HepG2 (cell line): ENCODE measurements at places on chromosomes 2 and 18.

DNA sequence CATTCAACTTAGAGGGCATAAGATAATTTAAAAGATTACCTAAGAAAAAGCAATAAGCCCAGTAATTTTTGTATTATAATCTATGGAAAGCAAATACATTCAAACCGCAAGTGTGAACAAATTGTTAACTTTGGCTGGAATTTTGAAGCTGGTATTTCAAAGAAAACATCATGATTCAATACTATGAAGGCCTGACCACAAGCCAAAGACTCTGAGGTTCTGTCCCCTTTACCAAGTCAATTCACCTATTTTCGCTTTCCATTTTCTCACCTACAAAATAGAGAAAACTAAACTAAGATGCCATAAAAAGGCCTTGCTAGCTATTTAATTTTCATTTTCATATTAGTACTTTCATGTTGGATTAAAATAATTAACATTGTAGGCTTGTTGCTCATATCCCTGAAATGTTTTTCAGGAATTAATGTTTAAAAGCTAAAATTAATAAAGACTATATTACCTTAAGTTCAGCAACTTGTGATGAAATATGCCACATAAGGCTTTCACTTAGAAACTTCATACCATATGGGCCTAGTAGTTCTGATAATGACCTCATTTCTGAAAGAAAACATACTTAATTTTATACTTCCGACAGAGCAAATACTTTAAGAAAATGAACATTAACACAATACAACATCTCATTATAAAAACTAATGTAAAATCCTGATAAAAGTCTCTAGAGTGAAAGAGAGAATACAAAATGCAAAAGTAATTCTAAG is 85.7 kb upstream of the FRZB start:
- DNase-seq = no peak

DNA sequence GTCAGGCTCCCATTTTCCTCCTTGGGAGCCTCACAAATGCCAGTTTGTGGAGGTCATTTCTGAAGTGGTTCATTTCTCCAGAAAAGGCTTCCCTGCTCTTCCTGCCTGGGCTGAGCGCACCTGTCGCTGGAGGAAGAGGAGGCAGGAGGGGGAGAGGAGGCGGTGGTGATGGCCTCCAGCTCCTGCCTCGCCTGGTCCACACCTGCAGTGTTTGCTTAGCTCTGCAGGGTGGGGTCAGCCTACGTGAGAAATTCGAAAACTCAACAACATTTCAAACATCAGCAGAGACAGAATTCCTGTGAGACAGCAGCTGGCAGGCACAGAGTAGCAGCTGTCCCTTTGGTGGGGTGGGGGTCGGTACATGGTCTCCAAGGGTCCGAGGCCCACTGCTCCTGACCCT is 7.9 kb downstream of the IMPA2 start:
- no peak for DNase-seq

GRCh38 chr2:155518094-155518493 is 814.4 kb downstream of the NR4A2 start:
- no peak for DNase-seq

- no peak for DNase-seq
These were observed 45.0 kb downstream of the RTP5 start for GRCh38 chr2:241914542-241914941.

- DNase-seq = no peak
These were observed 78.5 kb upstream of the GPC1 start for GRCh38 chr2:240356700-240357640.

DNA sequence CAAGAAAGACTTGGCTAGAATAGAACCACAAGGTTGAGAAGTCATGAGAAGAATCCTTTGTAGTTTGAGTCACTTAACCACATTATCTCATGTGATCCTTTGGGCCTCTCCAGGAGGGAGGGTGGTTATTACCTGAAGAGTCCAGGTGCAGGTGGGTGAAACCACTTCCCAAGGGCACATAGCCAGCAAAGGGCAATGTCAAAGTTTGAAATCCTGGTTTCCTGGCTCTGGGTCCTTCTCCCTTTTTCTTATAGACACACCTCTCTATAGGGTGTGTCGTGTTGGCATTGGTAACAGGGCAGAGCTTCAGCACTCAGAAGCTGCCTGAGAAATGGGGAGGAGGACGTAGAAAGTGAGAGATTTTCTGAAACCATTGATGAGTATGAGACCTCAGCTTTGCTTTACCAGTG is 137.9 kb downstream of the MGAT5 start:
- no peak for DNase-seq

DNA sequence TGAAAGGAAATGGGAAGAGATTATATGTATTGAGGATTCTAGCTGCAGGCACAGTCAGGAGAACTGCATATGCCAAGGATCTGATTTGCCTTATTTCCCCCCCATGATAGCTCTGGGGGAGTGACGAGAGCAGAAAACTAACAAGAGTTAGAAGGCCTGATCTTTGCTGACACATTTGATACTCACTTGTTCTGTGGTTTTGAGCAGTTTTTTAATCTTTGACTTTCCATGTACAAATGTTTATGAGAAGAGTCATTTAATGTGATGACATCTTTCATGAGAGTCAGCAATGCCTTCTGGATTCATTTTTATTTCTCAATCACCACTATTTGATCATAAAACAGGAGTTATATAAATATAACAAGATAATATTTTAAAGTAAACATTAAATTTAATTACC is 12.7 kb upstream of the SERPINB7 start:
- DNase-seq = no peak

DNA sequence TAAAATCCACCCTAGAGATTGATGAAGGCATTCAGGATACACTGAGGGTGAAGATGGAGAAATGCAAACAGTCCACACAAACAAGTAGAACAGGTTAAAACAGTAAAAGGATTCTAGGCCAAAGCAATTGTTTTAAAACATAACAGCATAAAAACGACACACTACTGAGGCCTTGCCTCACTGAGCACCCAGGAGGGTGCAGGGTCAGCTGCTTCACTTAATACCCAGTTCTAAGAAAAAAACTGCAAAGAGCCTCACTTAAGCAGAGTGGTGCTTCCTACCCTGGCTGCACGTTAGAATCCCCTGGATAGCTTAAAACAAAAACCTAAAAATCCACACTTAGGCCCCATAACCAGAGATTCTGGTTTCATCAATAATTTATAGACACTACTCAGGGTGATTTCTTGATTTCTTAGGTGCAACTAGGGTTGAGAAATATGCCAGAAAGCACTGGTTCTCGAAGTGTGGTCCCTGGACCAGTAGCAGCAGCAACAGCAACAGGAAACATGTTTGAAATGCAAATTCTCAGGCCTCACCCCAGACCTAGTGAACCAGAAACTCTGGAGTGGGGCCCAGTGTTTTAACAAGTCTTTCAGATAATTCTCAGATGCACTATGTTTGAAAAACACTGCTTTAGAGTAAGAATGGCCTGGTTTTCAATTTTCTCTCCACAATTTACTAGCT is 279.1 kb downstream of the ZEB2 start:
- DNase-seq = no peak

- DNase-seq = no peak
These were observed 9.0 kb upstream of the EN1 start for GRCh38 chr2:118856330-118856977.
